Activated T-helper 17 cell treated with anti-CD3 and anti-CD28 coated beads, Interleukin-2, amount 50 U/mL, for 72 hours (primary cell): ENCODE measurements at places on chromosomes 1 and 21. TPM values are rescaled to one million over a fixed set of nuclear protein-coding genes. Genes with fewer than 3 reads are reported as not detected.

Gene AMY1C
- not detected for total RNA-seq

Gene GBP6
- 0.58 TPM for total RNA-seq

Gene SYF2
- total RNA-seq: 39.1 TPM

Gene MIS18A
- total RNA-seq: 22.4 TPM

Gene S100A9
- total RNA-seq: not detected

Gene BATF3
- 97.3 TPM for total RNA-seq
